ENCODE measurements at places on chromosomes 3 and 15. TPM values are rescaled to one million over a fixed set of nuclear protein-coding genes. Genes with fewer than 3 reads are reported as not detected.

- DNase-seq = no peak
Observed at GRCh38 chr3:42118762-42119361, 27.7 kb downstream of the TRAK1 start.

INSYN1 gene
- 5.2 TPM for polyA plus RNA-seq

GRCh38 chr3:185526349-185526951, 25.9 kb downstream of the LIPH start:
- DNase-seq = no peak

SLC51A gene
- 9.9 TPM for polyA plus RNA-seq

GRCh38 chr15:45199136-45199810, 11.5 kb upstream of the SHF start:
- no peak for DNase-seq

MASP1 gene
- polyA plus RNA-seq = 9.6 TPM

GRCh38 chr3:126119008-126119675, 35.2 kb upstream of the SLC41A3 start:
- DNase-seq = no peak

MDFIC2 gene
- not detected for polyA plus RNA-seq

VGLL3 gene
- 25.9 TPM for polyA plus RNA-seq

DNA sequence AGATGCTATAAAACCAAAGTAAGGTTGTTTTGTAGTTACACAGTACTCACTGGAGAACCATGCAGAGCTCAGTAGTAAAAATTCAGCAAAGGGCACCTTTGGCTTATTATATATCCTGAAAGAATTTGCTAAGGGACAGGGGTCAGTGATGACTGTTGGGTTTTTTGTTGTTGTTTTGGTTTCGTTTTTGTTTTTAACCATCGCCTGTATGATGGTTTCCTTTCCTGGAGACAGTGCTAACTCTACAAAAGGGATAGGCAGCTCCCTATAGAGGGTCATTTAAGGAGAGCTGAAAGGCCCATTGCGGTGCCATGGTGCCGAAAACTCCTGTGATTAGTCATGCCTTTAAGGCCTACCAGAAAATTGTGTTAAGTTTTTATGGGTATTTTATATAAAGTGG, 118.2 kb upstream of the GOLIM4 start:
- DNase-seq = no peak

- no peak for DNase-seq
Observed at GRCh38 chr3:178446059-178446458, 90.2 kb upstream of the KCNMB2 start.

GRCh38 chr3:71554649-71555048, 28.9 kb downstream of the FOXP1 start:
- DNase-seq = no peak

CHRM5 gene
- not detected for polyA plus RNA-seq

DNA sequence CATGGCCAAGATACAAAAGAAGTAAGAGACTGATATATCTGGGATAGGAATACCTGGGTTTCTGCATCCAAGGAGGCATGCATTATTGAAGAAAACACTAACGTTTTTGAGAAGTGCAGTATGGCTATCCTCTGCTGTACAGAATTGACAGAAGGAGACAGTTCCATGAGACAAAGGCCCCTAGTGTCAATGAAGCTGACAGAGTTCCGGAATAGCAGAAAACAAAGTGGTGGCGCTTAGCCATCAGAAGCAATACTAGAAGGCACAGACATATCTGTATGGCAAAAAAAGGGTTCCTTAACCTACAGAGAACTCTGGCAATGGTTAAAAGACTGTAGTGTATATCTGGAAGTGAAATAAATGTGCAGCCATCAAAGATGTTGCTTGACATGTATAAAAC, 77.8 kb downstream of the VGLL3 start:
- DNase-seq = no peak

- DNase-seq = no peak
Observed at GRCh38 chr15:70154718-70155347, 57.1 kb upstream of the TLE3 start.

GRCh38 chr15:70653426-70653825, 109.9 kb downstream of the UACA start:
- DNase-seq = no peak

- no peak for DNase-seq
Observed at GRCh38 chr15:27084844-27085243, 113.9 kb downstream of the GABRG3 start.

GRCh38 chr15:78399091-78399490, 38.9 kb upstream of the IREB2 start:
- no peak for DNase-seq

- no peak for DNase-seq
Observed at GRCh38 chr15:39191871-39192291, 389.0 kb upstream of the THBS1 start.

WDR5B gene
- 3.9 TPM for polyA plus RNA-seq

GRCh38 chr3:114380233-114380651, 86.4 kb downstream of the TIGIT start:
- DNase-seq = no peak

Data from forelimb muscle (tissue), 1 donor.